A375 (cell line): ENCODE measurements at places on chromosomes 7 and 10. TPM values are rescaled to one million over a fixed set of nuclear protein-coding genes. Genes with fewer than 3 reads are reported as not detected.

Gene ADRB1
- total RNA-seq: 0.32 and 1.1 TPM in 2 replicates

Gene ACHE
- total RNA-seq: 0.29 TPM in 1 of 2 replicates, not detected in the other

Gene TMEM213
- not detected in 2 replicates for total RNA-seq

Gene VGF
- 338 and 362 TPM in 2 replicates for total RNA-seq

Gene ANKRD30A
- total RNA-seq: 4.6 and 7.1 TPM in 2 replicates
